SK-N-DZ (cell line): ENCODE measurements at places on chromosomes 5 and 9.

DNA sequence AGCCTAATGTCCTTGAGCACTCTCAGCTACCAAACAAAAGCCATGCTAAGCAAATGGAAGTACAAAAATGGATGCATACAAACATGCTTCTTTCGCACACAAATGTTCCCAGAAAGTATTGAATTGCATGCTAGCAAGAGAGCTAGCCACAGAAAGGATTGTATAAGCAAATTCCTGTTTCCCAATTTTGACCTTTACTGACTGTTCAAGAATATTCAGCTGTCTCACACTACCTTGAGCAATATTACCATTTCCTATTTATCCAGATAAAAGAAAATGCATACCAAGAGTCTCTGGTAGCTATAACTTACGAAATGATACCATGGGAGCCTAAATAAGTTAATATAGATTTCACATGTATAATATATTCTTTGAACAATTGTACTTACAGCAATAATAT lies 264.6 kb downstream of the TMEM167A start:
- DNase-seq = no peak

GRCh38 chr5:159405611-159406031 lies 75.3 kb upstream of the IL12B start:
- DNase-seq = no peak

- no peak for DNase-seq
Observed at GRCh38 chr9:109681301-109681700, 98.7 kb upstream of the PALM2AKAP2 start.

GRCh38 chr9:118215549-118215948 lies 511.3 kb downstream of the TLR4 start:
- DNase-seq = no peak

- peak; percentile 60 for DNase-seq
Observed at GRCh38 chr5:113311301-113311700, 123.5 kb downstream of the TSSK1B start.

DNA sequence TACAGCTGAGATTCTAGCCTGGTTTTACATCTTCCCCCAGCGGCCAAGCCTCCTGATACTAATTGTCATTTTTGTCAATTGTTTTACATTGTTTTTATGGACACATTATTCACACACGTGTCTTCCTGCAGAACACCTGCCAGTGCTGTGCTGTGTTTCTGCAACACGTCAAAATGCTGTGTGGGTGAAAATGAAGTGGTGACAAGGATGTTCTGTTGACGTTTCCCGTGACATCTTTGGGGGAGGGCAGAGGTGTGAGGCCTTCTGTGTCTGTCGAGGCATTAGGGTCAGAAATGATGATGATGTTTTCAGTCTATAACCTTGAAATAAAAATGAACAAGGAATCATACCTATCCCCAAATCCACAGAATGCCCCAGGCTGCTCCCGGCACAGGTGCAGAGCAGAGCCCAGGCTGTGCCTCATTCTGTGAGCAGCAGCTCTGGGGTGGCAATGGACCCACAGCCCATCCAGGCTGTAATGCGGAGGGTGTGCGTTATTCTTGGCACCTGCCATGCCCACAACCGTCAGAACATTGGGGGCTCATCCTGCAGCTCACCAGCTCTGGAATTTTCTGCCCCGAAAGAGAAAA lies 23.6 kb upstream of the CEP72 start:
- DNase-seq = no peak

DNA sequence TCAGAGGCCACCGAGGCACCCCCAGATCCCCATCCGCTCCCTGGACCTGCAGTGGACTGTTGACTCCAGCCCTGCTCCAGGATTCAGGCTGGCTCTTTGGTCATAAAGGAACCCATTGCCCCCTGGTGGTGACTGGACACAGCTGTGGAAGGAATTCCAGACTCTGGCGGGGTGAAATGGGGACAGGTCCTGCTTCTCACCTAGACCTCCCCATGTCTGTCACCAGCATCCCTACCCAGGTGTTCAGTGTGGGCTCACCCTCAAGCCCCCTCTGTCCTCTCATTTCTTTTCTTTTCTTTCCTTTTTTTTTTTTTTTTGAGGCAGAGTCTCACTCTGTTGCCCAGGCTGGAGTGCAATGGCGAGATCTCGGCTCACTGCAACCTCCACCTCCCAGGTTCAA lies 25.5 kb upstream of the STXBP1 start:
- DNase-seq = peak; percentile 81

- peak; percentile 71 for DNase-seq
Observed at GRCh38 chr5:176817841-176818377, 7.5 kb downstream of the UNC5A start.

- DNase-seq = no peak
Observed at GRCh38 chr9:25830381-25830780, 152.1 kb upstream of the TUSC1 start.

DNA sequence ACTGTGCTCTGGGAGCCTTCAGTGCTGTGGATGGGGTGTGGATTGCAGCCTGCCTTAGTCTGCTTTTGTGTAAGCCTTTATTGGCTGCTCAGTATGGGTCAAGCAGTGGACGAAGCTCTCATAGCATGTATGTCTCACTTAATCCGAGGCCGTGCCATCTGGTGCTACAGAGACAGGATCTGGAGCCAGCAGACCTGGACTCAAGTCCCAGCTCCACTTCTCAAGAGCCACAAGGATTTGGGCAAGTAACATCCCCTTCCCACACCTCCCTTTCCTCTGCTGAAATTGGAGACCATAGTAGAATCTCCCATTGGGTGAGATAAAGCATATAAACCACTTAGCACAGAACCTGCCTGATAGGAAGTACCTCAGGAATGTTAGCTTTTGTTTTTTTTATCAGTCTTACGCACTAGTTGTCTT lies 23.4 kb upstream of the LECT2 start:
- DNase-seq = no peak

- no peak for DNase-seq
Observed at GRCh38 chr9:98867429-98868168, 60.1 kb downstream of the GALNT12 start.

DNA sequence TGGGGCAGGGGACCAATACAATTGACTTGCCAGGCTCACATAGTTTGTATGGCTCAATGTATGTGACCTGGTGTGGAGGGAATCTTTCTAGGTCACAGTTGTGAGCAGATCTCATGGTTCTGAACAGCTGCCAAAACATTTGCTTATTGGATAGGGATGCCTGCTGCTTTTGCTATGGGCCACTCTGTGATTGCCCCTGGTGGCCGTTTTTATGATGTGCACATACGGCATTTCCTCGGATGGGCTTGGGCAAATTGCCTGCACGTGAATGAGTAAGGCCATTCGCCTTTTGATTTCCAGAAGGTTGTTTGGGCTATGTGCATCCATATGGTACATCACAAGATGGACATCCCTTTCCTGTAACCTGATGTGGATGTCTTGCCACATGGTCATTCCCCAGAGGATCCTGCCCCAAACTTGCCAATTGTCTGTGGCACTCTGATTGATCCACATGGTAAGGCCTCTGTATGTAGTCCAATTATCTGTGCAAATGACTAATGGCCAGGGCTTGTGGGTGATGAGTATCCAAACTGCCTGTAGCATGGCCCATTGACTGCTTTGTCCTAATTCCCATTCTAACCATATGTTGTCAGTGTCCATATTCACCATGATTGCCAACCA lies 10.7 kb upstream of the SLC22A4 start:
- DNase-seq = peak; percentile 40

GRCh38 chr9:20313415-20313814 lies 308.9 kb downstream of the MLLT3 start:
- DNase-seq = no peak

DNA sequence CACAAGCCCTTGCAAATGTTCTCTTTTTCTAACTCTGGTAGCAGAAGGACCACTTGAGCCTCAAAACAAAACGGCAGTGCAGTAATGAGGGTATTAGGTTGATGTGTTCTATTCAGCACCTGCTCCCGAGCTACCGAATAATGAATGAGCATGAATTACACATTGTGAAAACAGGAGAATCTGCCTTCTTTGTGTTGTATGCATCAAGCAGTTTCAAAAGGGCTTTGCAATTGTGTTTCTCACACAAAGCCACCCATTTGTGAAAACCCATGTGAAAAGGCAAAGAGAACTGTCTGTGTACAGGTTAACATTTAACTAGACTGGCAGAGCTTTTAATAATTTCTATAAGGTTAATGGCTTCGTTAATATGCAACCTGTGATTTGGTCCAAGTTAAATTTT lies 97.8 kb downstream of the STK32A start:
- DNase-seq = no peak

GRCh38 chr5:26662806-26663360 lies 375.5 kb downstream of the CDH9 start:
- no peak for DNase-seq

DNA sequence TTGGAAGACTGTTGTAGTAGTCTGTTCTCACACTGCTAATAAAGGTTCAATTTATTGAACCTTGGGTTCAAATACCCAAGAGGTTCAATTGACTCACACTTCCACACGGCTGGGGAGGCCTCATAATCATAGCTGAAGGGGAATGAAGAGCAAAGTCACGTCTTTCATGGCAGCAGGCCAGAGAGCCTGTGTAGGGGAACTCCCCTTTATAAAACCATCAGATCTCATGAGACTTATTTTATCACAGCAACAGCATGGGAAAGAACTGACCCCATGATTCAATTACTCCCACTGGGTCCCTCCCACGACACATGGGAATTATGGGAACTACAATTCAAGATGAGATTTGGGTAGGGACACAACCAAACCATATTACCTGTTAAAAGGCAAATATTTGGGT lies 268.2 kb downstream of the TMEM167A start:
- no peak for DNase-seq

GRCh38 chr5:117859176-117859575 lies 1129.2 kb downstream of the DTWD2 start:
- DNase-seq = no peak

DNA sequence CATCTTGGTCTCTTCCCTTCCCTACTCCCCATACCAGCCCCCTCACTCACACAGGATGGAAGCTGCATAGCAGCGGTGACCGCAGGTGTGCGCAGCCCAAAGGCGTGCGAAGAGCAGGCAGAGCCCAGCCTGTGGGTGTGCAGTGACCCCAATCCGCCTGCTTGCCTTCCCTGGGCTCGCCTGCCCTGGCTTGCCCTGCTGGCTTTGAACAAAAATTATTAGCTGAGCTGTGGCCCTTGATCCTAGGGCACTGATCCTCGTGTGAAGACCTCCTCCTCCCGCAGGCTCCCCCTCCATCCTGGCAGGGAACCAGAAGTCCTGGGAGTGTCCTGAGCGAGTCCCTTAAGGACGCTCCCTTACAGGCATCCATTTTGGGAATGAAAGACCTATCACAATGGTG lies 31.9 kb downstream of the MORN5 start:
- no peak for DNase-seq

DNA sequence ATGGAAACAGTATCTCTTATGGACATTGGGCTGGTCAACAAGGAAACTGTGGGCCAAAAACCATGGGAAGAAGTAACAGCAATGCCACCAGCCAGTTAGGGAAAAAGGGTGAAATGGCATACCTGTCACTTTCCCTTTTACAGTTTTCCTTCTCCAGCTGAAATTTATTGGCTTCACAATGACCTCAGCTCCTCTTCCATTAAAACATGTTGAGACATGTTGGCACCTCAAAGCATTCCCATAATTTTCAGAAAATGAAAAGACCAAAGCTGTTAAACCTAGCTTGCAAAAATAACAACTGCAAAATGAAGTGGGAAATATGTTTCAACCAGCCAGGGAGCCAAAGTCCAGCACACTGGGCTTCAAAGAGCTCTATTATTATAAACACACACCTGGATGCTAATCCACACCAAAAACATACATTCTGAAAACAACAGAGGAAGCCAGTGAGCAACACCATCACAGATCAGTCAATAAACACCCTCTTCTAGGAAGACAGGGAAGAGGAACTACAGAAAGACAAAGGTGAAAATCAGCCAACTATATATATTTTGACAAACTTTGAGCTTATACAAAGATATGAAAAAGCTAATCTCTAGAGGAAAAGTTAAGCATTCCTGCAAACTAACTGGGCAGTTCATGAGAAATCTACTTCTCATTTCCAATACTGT lies 78.4 kb upstream of the PTGER4 start:
- no peak for DNase-seq

GRCh38 chr9:27183131-27183530 lies 74.1 kb downstream of the TEK start:
- no peak for DNase-seq

DNA sequence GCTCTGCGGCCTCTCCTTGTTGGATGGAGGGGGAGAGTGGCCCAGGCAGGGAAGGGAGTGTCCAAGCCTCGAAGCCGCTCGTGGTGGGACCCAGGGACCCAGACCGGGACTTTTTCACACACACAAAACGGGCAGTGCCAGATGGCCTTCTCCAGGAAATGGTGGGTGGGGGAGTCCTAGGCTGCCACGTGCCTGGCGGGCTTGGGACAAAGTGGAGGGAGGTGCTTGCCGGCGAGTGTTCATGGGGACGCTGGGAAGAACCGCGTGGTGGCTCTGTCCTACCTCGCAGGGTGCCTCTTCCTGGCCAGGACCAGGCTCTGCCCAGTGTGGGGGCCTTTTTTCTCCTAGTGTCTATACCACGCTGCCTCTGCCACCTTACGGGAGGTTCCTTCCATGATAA lies 155.0 kb upstream of the COL5A1 start:
- DNase-seq = no peak

DNA sequence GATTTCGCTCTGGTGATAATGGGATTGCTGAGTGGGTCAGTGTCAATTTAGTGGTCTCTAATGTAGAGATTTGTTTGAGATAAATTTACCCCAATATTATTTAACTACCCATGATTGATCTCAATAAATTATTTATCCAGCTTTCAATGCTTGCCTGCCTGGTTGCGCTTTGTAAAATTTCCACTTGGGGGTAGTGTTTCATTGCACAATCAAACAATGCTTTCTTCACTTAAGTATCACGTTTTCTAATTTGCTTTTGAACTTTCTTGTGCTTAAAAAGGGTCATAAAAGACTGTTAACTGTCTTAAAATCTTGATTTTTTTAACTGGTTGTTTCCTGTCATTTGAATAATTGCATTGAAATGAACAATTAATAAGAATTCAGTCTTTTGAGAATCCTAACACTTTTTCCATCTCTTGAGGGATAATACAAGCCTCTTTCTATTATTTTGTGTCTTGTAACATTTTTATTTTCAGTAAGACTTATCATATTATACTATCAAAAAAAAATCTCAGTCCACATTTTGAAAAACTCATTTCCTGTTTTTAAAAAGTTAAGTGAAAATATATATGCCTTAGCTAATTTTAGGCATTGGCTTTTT lies 18.7 kb downstream of the HSD17B4 start:
- DNase-seq = peak; percentile 38
